ENCODE measurements at places on chromosomes 5 and 9.

GRCh38 chr5:35365758-35366157 lies 135.5 kb upstream of the PRLR start:
- no peak for DNase-seq

GRCh38 chr5:74647096-74647495 lies 6.6 kb upstream of the ENC1 start:
- DNase-seq: no peak

DNA sequence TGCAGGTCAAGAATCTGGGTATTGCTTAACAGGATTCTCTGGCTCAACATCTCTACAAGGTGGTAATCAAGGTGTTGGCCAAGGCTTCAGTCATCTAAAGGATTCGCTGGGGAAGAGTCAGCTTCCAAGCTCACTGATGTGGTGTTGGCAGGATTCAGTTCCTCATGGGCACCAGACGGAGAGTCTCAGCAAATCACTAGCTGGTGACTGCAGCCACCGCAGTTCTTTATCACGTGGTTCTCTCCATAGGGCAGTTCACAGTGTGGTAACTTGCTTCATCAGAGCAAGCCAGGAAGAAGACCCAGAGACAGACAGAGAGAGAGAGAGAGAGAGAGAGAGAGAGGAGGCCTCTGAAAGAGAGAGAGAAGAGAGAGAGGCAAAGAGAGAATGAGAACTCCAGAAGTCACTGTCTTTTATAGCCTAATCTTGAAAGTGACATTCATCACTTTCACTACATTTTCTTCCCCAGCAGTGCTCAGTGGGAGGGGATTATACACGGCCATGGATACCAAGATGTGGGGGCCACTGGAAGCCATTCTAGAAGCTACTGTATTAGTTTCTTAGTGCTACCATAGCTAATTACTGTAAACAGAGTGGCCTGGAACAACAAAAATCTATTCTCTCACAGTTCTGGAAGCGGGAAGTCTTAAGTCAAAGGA lies 109.2 kb upstream of the SMIM23 start:
- DNase-seq: no peak

DNA sequence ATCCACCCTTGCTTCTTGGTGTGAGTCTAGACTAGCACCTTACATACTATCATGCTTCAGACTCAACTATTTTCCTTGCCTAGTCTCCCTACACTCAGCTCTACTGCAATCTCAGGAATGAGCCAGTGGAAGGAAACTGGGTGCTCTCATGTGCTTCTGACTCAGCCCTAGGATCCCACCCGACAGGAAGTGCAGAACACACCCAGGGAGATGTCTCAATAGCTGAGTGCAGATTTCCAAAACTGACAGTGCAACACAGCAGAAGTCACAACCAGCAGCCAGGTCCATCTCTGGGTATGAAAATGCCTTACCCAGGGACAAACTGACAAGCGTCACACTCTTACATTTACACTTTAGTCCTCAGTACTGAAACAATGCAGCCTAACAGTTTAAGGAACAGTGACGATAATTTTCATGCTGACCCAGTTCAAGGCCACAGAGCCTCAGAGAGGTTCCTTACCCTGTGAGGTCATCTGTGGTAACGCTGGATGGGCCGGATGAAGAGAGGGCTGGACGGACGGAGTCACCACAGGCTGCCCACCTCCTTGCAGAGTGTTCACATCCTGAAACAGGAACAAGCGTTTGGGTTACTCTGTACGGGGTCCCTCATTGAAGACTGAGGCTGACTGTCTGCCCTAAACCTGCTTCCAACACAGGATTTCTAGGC lies 33.0 kb downstream of the FKBP15 start:
- no peak for DNase-seq

- no peak for DNase-seq
Measured at GRCh38 chr5:1642621-1643061, 118.9 kb upstream of the LPCAT1 start.

DNA sequence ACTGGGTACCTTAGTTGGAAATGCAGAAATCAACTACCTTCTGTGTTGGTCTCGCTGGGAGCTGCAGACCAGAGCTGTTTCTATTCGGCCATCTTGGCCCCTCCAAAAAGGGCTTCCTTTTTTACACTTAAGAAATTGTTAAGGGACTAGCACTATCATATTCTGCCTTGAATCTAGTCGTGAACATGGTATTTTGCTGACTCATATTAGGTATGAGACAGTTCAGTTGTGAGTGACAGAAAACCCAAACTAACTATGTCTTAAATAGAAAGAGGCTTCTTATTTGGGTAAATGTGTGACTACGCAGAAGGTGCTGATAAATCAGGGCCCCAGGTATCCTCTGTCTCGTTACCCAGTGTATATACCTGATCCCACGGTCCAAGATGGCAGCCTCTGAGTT lies 298.2 kb downstream of the EDIL3 start:
- DNase-seq: no peak

DNA sequence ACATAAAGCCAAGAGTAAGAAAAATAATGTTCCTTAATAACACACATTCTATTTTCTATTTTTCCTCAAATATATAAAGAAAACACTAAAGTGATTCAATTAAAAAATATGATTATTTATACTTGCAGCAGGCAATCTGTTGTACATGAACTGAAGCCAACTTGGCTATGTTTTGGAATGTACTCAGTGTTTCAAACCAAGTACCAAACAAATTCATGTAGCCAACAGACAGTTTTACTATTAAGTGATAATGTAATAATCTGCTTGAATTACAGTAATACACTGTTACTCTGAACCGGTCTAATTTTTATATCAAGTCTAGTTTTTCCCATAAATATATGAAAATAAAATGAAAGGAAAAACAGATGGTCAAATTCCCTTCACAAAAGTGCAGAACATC lies 58.0 kb downstream of the CEP120 start:
- no peak for DNase-seq

- DNase-seq: no peak
Measured at GRCh38 chr5:150092159-150092787, 5.9 kb upstream of the CSF1R start.

GRCh38 chr5:110751902-110752762 lies 13.3 kb downstream of the SLC25A46 start:
- DNase-seq: no peak
